PC-3 (cell line): ENCODE measurements at places on chromosomes 1 and 21. TPM values are rescaled to one million over a fixed set of nuclear protein-coding genes. Genes with fewer than 3 reads are reported as not detected.

DNA sequence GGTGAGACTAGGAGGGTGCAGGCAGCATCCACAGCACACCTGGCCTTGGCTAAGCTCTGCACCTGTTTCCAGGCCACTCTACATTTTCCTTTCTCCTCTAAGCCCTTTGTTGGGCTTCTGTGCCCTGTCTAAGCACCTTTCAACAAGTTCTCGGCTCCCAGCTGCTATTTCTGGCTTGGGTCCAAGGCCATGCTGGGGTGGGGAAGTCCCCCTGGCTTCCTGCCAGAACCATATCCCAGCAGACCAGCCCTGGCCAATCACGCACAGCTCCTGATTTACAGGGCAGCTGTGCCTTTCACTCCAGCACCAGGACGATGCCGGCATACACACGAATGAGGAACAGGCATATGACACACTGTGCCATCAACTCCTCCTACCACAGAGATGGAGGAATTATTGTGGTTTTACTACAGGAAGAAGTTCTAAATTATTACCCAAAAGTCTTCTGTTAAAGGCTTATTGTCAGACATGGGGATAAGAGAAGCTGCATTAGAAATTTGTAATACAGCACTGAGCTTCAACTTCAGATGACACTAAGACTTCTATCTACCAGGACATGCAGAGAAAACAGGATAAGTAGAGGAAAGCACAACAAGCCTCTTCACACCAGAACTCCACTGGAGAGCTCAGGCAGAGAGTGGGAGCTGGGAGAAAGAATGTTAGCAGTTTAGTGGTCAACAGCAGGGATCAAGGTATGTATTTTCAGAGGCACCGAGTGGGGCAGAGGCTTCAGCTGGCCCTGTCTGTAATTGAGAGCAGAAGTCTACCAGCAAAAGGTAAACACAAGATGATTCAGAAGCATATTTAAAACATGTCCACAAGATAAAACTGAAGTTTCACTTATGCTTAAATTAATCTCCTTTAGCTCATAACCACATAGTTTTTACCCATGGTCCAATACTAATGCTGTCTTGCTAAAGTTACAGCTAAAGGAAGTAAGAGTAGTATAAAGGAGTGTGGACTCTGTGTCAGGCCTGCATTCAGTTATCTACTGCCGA, 37.4 kb downstream of the TRIT1 start:
- peaks cover 23% of the 10 kb centered on the region for H3K4me1 ChIP-seq
- H3K36me3 ChIP-seq = peaks cover 65% of the 10 kb centered on the region
- H3K27ac ChIP-seq = peak overlapping the region; percentile 42
- peak; percentile 46 for DNase-seq
- no peak overlapping the region for H3K4me3 ChIP-seq
- H3K27me3 ChIP-seq = no peaks in the 10 kb centered on the region

- H3K27ac ChIP-seq = no peak overlapping the region
- no peak for DNase-seq
- H3K36me3 ChIP-seq = no peaks in the 10 kb centered on the region
- no peak overlapping the region for H3K4me3 ChIP-seq
These were observed 332.0 kb downstream of the PDE4B start for GRCh38 chr1:66124670-66125069.

DNA sequence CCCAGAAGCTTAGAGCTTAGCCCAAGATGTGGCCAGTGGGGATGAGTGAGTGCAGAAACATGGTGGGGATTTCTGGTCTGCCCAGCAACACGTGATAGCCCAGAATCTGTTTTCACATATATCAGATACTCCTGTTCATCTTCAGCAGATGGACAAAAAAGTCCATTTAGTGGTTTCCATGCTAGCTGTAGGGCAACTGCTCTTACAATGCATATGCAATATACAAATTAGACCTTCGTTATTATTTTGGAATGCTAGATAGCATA, 96.9 kb upstream of the SGIP1 start:
- DNase-seq = no peak
- H3K36me3 ChIP-seq = no peaks in the 10 kb centered on the region
- peaks cover 34% of the 10 kb centered on the region for H3K4me1 ChIP-seq
- H3K27me3 ChIP-seq = no peaks in the 10 kb centered on the region

GRCh38 chr21:26112127-26112742, 58.3 kb downstream of the APP start:
- no peak for DNase-seq
- H3K4me1 ChIP-seq = peaks cover 23% of the 10 kb centered on the region
- H3K27ac ChIP-seq = no peak overlapping the region

DNA sequence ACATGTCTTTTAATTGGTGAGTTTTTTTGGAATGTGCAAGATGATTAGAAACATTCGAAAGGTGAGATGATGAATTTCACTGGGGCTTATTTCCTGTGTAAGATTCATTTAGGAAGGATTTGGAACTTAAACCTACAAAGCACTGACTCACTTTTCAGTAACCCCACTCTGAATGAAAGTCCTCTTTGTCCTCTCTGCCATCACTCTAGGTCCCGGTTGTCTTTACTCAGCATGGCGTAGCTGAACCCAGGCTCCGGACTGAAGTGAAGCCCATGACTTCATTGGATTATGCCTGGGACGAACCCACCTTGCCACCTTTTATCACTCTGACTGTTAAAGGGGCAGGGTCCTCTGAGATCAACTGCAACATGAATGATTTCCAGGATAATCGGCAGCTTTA, 139.4 kb downstream of the VPS13D start:
- H3K36me3 ChIP-seq = peaks cover 14% of the 10 kb centered on the region
- peak; percentile 70 for DNase-seq
- H3K27ac ChIP-seq = peak overlapping the region; percentile 59
- H3K4me3 ChIP-seq = no peak overlapping the region
- peaks cover 17% of the 10 kb centered on the region for H3K4me1 ChIP-seq

- peaks cover 58% of the 10 kb centered on the region for H3K4me1 ChIP-seq
- DNase-seq = peak; percentile 94
- peak overlapping the region; percentile 77 for H3K27ac ChIP-seq
- H3K27me3 ChIP-seq = no peaks in the 10 kb centered on the region
- H3K36me3 ChIP-seq = no peaks in the 10 kb centered on the region
These were observed 2.6 kb downstream of the LEFTY1 start for GRCh38 chr1:225886159-225887029.

DNA sequence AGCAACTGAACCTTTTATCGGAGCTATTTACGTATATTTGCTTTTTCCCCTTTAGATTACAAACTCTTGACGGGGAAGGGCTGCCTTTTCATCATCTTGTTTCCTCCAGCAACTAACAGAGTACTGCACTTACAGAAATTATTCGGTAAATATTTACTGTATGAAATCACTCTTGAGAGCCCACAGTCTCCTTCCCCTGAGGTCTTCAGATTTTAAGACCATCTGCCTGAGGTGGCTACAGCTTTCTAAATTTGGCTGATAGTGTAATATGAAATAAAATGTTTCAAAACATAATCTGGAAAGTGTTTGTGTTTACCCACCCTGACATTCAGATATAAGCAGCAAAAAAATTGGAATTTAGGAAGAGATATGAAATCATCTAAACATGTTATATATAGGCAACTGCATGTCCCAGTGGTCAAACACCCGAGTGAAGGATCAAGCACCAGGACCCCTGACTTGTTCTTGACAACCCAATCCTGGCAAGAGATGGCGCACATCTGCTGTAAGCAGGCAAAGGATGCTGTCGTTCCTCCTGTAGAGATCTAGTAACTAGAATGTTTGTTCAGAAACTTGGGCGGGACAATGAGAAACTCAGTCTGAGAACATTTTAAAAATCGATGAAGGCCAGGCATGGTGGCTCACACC, 60.9 kb downstream of the SIPA1L2 start:
- H3K4me1 ChIP-seq = peaks cover 15% of the 10 kb centered on the region
- no peak overlapping the region for H3K4me3 ChIP-seq
- DNase-seq = no peak
- no peaks in the 10 kb centered on the region for H3K36me3 ChIP-seq
- no peaks in the 10 kb centered on the region for H3K27me3 ChIP-seq

DNA sequence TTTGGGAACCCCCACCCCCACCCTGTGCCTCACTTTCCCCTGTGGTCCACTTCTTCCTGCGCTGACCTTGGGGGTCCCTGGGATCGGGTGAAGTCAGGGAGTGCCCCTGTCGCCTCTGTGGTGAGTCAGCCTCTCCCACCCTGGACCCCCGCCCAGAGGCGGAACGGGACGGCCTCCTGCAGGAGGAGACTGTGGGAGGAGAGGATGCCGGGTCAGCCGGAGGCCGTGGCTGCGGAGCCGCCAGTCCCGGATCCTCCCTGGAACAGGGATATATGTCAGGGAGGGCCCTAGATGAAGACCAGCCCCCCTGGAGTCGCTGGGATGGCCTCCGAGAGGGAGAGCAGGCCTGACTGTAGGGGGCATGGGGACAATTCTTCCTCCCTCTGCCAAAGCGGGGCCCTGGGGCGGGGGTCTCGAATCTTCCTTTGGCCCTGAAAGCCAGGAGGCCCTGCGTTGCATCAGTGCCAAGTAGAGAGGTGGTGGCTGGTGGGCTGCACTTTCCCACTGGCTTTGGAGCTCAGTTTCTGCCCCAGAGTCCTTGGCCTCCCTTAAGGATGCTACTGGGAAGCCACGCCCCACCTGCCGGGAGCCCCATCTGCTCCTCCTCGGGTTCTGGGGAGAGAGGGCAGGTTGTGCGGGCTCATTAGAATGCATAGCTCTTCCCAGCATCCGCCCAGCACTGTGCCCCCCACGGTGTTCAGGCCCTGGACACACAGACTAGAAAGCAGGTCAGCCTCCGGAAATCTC, 930 bp downstream of the ARHGEF10L start:
- H3K4me3 ChIP-seq = peak overlapping the region; percentile 74
- H3K27ac ChIP-seq = no peak overlapping the region
- peaks cover 19% of the 10 kb centered on the region for H3K4me1 ChIP-seq
- H3K36me3 ChIP-seq = no peaks in the 10 kb centered on the region
- H3K27me3 ChIP-seq = no peaks in the 10 kb centered on the region

The LMX1A gene
- total RNA-seq = not detected in 2 replicates

The OR2L2 gene
- 0.06 TPM in 1 of 2 replicates, not detected in the other for total RNA-seq

The TTC24 gene
- not detected in 2 replicates for total RNA-seq

The MAP3K21 gene
- total RNA-seq = 13.7 and 17.1 TPM in 2 replicates

The C1orf53 gene
- 4.3 and 10.4 TPM in 2 replicates for total RNA-seq

The OR14K1 gene
- not detected in 2 replicates for total RNA-seq
